ENCODE measurements at places on chromosomes 2 and 18.

DNA sequence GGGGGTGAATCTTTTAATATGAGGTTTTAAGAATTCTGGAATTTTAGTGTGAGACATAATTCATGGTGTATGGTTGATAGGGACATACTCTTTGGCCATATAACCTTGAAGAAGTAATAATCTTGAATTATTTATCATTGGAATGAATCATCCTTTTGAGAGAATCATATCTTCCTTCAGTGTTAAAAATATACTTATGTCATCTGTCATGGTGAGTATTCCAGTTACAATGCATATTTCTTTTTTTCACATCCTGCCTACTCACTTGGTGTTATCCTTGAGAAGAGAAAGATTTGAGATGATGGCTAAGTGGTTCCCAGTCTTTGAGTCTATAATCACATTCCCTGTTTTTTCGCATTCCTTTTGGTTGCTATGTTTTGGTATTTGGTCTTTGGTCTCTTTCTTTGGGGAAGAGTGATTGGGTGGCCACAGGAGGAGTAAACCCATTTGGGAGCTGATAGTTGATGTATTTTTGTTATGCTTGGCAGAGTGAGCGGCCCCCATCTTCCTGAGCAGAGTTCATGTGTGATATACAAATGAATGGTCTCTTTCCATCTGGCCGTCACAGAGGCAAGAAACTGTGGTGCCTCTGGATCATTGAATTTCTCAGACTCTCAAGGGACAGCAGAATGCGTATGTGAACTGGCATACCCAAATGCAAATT, 21.6 kb downstream of the ASAP2 start:
- DNase-seq: no peak

GRCh38 chr2:71932780-71933466, 214.7 kb downstream of the CYP26B1 start:
- no peak for DNase-seq

DNA sequence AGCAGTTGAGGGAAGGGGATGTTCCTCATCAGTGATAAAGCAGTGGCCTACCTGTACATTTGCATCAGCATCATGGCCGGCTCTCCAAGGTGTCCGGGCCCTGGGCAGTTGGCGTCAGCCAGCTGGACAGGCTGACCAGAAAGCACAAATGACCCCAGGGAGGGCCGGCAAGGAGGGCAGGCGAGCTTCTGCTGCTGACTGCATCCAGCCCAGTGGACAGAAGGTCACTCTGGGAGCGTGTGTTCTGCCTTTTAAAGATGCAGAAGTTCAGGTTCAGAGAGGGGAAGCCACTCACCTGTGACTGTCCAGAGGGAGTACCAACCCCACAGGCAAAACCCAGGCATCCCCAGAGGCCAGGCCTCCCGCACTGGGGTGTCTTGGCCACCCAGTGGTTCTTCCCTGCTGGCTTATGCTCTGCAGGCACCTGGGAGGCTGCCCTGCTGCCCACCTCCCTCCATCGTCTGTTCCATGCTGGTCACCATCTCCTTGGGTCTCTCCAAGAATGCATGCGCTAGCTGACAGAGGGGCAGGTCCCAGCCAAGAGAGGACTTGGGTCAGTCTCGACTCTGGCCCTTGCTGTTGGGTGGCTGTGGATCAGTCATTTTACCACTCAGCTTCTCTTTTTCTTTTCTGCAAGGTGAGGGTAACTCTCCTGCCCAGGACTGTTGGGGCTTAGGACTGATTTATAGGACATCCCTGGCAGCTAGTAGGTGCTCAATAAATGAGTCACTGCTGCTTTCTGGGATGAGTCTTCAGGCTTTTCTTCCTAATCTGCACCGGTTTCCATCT, 89.9 kb downstream of the INHBB start:
- DNase-seq: no peak

DNA sequence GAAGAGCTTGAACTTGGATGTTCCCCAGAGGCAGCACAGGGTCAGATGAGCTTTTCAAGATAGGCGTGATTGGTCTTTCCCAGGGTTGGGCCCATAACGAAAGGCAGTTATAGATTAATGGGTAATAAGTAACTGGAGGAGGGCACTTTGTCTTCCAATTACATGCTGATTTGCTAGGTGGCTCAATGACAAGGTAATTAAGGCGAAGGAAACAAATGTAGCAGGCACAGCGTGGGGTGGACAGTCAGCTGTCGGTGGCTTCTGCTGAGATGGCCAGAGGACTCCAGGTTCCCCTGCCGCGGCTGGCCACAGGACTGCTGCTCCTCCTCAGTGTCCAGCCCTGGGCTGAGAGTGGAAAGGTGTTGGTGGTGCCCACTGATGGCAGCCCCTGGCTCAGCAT, at the start of gene UGT1A4:
Gene UGT1A4, plus strand, starts transcription at position 185 of the 400 bp plus-strand sequence. Its CDS starts 85 bp downstream, at position 270.
- no peak for DNase-seq

- no peak for DNase-seq
Measured at GRCh38 chr2:230944123-230944653, 19.1 kb upstream of the GPR55 start.

GRCh38 chr2:196244516-196244915, 73.1 kb upstream of the STK17B start:
- no peak for DNase-seq

- DNase-seq: no peak
Measured at GRCh38 chr2:48750128-48750739, 5.3 kb downstream of the LHCGR start.

- DNase-seq: no peak
Measured at GRCh38 chr2:138445227-138445626, 56.3 kb upstream of the SPOPL start.

- DNase-seq: no peak
Measured at GRCh38 chr2:134713606-134714005, 5.2 kb downstream of the TMEM163 start.

DNA sequence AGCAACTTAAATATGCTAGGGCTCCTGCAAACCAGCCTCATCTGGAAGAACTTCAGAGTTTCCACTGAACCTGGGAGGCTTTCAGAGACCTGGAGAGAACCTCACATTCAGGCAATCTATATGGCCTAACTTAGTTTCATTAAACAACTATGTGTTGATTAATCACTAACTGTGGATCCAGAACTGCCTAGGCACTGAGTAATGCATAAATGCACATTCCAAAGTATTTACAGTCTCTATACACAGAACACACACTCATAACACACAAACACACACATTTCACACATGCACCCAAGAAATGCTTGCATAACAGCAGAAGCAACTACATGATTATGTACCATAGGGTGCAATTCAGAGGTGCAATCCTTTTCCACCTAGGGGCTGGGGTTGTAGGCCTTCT, 552.8 kb downstream of the BCL11A start:
- no peak for DNase-seq

DNA sequence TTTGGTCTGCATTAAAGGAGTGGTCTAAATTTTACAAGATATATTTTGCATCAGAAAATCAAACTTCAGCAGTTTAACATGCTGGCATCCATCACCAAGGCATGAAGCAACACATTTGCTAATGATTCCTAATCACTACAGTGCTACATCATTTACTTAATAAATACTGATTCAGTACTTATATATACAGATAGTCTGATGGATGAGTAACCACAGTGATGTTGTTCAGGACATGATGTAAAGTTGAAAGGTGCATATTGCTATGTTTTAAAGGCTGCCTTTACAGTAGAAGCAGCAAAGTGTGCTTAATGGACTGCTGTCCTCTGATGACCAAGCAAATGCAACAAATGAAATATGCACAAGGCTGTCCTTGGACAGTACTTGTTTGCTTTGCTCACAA, 11.1 kb downstream of the SUPT7L start:
- DNase-seq: no peak

- DNase-seq: no peak
Measured at GRCh38 chr2:147689220-147689909, 155.5 kb upstream of the ACVR2A start.

DNA sequence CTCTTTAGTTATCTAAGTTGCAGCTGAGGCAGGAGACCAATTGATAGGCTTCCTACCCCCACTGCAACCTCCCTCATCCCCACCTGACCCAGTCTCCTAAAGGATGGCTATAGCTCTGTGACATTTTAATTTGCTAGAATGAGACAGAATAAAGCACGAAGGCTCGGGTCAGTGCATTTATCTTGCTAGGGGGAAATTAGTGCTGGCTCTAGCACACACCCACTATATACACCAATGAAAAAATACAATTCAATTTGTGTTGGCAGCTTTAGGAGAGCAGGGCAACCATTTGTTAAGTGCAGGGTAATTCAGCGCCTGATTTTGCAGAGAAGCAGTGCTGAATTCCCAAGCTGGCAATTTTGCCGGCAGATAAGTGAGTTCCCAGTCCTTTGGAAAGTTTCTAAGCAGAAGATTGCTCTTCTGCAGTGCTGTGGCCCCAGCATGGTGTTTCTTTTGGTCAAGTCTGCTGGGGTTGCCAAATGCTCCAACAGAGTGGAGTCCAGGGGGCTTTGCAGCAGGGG, 346.0 kb downstream of the ALK start:
- DNase-seq: no peak

- no peak for DNase-seq
Measured at GRCh38 chr2:61534926-61535325, 3.2 kb downstream of the XPO1 start.

DNA sequence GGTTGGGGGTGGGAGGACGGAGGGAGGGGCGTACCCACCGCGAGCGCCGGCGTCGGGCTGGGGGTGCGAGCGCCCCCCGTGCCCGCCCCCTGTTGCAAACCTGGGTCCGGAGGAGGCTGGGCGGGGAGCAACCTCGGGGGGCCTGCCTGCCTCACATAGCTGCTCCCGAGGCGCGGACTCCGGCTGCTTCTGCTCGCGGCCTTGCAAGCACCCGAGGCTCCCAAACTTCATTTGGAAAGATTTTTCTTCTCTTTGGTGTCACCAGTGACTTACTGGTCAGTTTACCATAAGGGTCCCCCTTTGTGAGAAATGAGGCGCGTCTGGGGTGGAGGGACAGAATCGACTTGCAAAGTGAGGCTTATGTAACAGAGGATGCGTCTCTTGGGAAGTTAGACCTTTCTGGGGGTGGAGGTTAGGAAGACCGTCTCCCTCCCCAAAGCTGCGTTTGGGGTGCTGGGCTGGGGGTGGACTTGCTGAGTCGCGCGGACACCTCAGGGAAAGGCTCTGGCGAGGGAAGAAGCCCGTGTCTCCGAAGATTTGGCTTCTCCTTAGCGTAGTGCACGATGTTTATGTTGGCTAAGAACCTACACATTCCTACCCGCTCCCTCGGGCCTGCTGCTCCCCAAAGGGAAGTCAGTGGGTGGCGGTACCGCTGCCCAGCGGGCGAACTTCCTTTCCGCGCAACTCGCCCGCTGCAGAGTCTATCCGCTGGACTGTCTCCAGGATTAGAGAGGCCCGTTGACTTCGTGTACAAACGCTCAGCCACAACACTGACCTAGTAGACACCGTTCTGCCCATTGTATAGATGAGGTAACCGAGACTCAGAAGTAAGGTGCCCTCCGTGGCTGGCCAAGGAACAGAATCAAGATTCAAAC, 559 bp downstream of the TMEM37 start:
- DNase-seq: peak; percentile 84

DNA sequence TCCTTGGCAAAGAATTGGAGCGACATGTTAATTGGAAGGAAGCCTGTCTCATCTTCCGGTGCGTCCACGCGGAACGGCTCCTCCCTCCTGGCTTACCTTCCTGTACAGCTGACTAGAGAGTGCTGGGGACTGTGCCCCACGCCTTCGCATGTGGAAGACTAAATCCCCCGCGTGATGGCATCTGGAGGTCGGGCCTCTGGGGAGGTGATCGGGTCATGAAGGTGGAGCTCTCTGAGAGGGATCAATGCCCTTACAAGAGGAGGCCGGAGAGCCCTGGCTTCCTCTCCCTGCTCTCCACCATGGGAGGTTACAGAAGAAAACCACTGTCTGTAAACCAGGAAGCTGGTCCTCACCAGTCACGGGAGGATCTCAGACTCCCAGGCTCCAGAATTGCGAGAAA, 104.1 kb upstream of the OTOS start:
- no peak for DNase-seq

DNA sequence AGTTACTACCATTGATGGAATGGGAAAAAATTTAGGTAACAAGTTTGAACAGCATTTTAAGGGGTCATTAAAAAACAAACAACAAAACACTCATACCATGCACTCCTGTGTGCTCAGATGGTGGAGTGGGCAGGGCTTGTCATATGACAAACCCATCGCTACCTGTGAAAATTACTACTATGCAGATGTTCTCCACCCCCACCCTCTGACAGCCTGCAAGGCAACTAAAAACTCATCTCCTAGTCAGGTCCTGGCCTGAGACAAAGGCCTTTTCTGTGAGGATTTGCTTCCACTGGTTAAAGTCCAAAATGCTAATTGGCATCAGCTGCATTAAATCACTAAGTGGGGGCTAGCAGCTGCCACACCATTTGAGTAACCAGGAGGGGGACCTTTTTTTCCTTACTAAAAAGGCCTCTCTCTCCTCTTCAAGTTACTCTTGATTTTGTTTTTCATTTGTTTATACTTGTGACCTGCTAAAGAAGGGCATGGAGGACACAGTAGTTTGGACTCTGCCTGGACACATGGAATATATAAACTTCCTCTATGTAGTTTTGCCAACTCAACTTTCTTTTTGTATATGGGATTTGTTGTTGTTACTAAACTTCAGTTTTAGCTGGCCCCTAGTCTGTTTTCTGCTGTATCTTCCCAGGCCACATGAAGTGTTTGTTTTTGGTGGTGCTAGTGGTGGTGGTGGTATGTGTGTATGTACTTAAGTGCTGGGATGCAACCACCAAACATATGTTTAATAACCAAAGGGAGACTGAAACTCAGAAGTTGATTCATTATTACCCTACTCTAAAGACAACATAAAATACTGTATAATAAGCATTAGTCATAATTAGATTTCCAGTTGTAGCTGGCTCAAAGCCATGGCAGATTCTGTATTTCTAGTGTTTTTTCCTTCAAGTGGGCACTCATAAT, 121.3 kb downstream of the MAP4K4 start:
- DNase-seq: no peak

- no peak for DNase-seq
Measured at GRCh38 chr2:159080641-159081040, 112.2 kb downstream of the TANC1 start.

- DNase-seq: peak; percentile 87
Measured at GRCh38 chr2:71675296-71675695, 221.9 kb downstream of the DYSF start.

- no peak for DNase-seq
Measured at GRCh38 chr2:128617661-128618060, 299.0 kb upstream of the HS6ST1 start.

GRCh38 chr2:239190921-239191885, 209.6 kb downstream of the HDAC4 start:
- DNase-seq: peak; percentile 31

Measured in left lung (tissue), 14 donors.